ENCODE measurements at places on chromosomes 4 and X. TPM values are rescaled to one million over a fixed set of nuclear protein-coding genes. Genes with fewer than 3 reads are reported as not detected.

The SEPTIN6 gene
- 20.5 TPM for total RNA-seq

The UBA6 gene
- 60.7 TPM for total RNA-seq

The GAB1 gene
- total RNA-seq, result 5.8 TPM

The RAB40AL gene
- total RNA-seq, result 0.37 TPM

The TIGD4 gene
- total RNA-seq, result 0.14 TPM

The PRSS48 gene
- not detected for total RNA-seq

The EDNRA gene
- 8.0 TPM for total RNA-seq

The MRPL1 gene
- 25.6 TPM for total RNA-seq

The TMEM271 gene
- not detected for total RNA-seq

The PNMA5 gene
- not detected for total RNA-seq

The FGFBP1 gene
- not detected for total RNA-seq

The ALPK1 gene
- total RNA-seq, result 25.7 TPM
